ENCODE measurements at places on chromosomes 16 and 17. TPM values are rescaled to one million over a fixed set of nuclear protein-coding genes. Genes with fewer than 3 reads are reported as not detected.

Gene KRTAP9-2
- not detected for total RNA-seq

GRCh38 chr16:58509256-58510096, 5.8 kb upstream of the SETD6 start:
- no peak overlapping the region for H3K4me3 ChIP-seq
- no peak overlapping the region for H3K27ac ChIP-seq
- DNase-seq, result no peak
- H3K36me3 ChIP-seq, result no peaks in the 10 kb centered on the region
- H3K4me1 ChIP-seq, result no peaks in the 10 kb centered on the region

Gene TP53TG3C
- not detected for total RNA-seq

- DNase-seq, result no peak
- H3K36me3 ChIP-seq, result no peaks in the 10 kb centered on the region
- no peak overlapping the region for H3K4me3 ChIP-seq
- H3K27me3 ChIP-seq, result no peaks in the 10 kb centered on the region
- peaks cover 67% of the 10 kb centered on the region for H3K4me1 ChIP-seq
Observed at GRCh38 chr17:44826123-44826790, 3.8 kb downstream of the GJC1 start.

Gene XYLT1
- total RNA-seq, result 4.5 TPM

- H3K27me3 ChIP-seq, result no peaks in the 10 kb centered on the region
- H3K4me3 ChIP-seq, result no peak overlapping the region
Observed at GRCh38 chr16:26026709-26027450, 335.1 kb downstream of the HS3ST4 start.

DNA sequence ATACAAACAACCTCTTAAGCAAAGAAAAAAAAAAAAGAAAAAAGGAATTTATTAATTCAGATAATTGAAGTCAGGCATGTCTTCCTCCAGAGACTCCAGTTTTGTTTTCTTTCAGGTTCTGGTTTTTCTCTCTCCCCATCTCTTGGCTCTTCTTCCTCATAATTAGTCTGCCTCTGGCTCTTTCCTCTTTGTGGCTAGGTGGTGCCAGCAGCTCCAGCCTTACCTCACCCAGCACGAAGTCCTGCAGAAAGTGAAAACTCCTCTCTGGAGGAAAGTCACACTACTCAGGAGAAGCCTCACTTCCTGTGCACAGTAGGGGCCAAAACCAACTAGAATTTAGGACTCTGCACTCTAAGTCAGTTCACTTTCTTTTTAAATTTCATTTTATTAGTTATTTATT, 10.3 kb upstream of the NFAT5 start:
- no peaks in the 10 kb centered on the region for H3K36me3 ChIP-seq
- H3K27ac ChIP-seq, result no peak overlapping the region
- no peaks in the 10 kb centered on the region for H3K4me1 ChIP-seq
- no peaks in the 10 kb centered on the region for H3K27me3 ChIP-seq

GRCh38 chr16:57574646-57575467, 32.4 kb downstream of the ADGRG5 start:
- no peaks in the 10 kb centered on the region for H3K27me3 ChIP-seq
- H3K4me3 ChIP-seq, result no peak overlapping the region
- H3K36me3 ChIP-seq, result no peaks in the 10 kb centered on the region

GRCh38 chr17:78242024-78242742, 10.8 kb downstream of the TMEM235 start:
- H3K27ac ChIP-seq, result no peak overlapping the region
- DNase-seq, result no peak
- no peaks in the 10 kb centered on the region for H3K36me3 ChIP-seq
- no peak overlapping the region for H3K4me3 ChIP-seq
- no peaks in the 10 kb centered on the region for H3K27me3 ChIP-seq
- H3K4me1 ChIP-seq, result peaks cover 9% of the 10 kb centered on the region

GRCh38 chr17:70912716-70913485, 743.6 kb downstream of the KCNJ2 start:
- no peaks in the 10 kb centered on the region for H3K27me3 ChIP-seq
- H3K4me3 ChIP-seq, result no peak overlapping the region
- no peak overlapping the region for H3K27ac ChIP-seq
- H3K4me1 ChIP-seq, result no peaks in the 10 kb centered on the region

Gene TAC4
- not detected for total RNA-seq

Gene FBXL16
- 49.7 TPM for total RNA-seq

DNA sequence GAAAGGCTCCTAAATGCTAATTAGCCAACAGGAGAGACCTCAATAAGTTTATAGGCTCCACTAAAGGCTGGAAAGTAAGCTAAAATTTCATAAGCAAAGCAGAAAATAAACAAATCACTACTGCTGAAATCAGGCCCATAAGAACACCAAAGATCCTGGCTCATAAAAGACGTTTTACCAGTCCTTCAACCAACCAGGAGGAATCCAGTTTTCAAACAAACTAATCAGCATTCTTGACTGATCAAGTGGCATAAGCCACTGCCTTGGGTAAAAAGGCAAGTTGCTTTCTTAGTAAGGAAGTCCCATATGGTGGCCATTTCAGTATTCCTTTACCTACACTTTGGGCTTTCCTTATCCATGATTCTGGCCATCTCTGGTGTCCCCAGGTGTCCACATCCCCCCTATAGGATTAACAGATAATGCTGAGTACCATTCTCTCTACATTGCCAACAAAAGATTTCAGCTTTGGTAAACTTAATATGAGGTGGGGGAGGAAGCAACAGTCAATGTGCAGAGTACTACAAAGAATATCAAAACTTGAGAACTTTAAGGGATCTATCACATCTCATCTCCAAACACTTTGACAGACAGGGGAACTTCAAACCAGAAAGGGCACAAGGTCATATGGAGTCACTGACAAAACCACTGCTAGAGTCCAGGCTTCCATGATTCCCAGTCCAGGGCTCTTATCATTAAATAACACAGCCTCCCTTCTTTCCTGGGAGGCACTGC, 1.3 kb downstream of the TOM1L2 start:
- H3K27me3 ChIP-seq, result no peaks in the 10 kb centered on the region
- 0 out of 2 replicates have a peak overlapping the region, but pooled peaks have one; percentile 62 for H3K27ac ChIP-seq
- DNase-seq, result no peak
- H3K36me3 ChIP-seq, result no peaks in the 10 kb centered on the region
- H3K4me1 ChIP-seq, result peaks cover 11% of the 10 kb centered on the region
- H3K4me3 ChIP-seq, result peak overlapping the region; percentile 65

GRCh38 chr17:38751808-38752307, 683 bp upstream of the PSMB3 start:
- H3K4me1 ChIP-seq, result peaks cover 50% of the 10 kb centered on the region
- H3K4me3 ChIP-seq, result peak overlapping the region; percentile 99
- no peaks in the 10 kb centered on the region for H3K27me3 ChIP-seq
- peak overlapping the region; percentile 100 for H3K27ac ChIP-seq

DNA sequence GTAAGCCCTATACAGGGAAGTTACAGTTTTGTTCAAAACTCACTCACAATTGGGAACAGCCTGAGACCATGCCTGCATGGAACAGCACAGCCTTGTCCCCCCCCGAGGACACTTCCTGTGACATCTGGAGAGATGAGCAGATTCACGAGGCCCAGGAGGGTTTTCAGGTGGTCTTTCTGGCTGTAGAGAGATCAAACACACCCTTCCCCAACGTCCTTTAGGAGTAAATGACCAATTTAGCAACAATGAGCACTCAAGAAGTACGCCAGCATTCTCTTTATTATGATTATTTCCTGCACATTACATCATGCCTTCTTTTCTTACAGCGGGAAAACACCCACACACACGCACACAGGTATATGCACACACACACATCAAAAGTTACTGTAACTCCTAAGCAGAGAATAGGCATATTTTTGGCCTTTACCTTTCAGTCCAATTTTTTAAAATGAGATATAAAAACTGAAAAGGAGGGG, 39.0 kb downstream of the ADCY9 start:
- DNase-seq, result peak; percentile 48
- no peak overlapping the region for H3K4me3 ChIP-seq
- H3K36me3 ChIP-seq, result no peaks in the 10 kb centered on the region
- no peaks in the 10 kb centered on the region for H3K27me3 ChIP-seq
- peak overlapping the region; percentile 40 for H3K27ac ChIP-seq

GRCh38 chr16:10009684-10010083, 172.5 kb downstream of the GRIN2A start:
- no peak overlapping the region for H3K27ac ChIP-seq
- DNase-seq, result no peak
- H3K27me3 ChIP-seq, result peaks cover 30% of the 10 kb centered on the region
- no peak overlapping the region for H3K4me3 ChIP-seq

DNA sequence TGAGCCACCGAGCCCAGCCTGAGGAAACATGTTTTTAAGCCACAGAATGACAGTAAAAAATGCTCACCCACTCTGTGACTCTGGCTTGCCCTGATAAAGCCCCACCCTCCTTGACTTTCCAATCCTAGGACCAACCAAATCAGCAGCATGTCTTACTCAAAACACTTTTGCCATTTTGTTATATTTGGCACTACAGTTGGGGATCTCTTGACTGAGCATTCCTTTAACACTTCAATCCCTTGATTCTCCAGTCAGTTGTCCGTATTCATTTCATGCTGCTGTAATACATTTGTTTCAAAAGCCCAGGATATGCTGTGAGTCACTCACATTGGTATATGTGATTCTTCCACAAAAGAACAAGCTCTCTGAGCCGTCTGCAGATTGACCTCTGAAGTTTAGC, 8.2 kb downstream of the MYH3 start:
- no peaks in the 10 kb centered on the region for H3K36me3 ChIP-seq
- H3K4me3 ChIP-seq, result no peak overlapping the region
- no peaks in the 10 kb centered on the region for H3K27me3 ChIP-seq
- H3K27ac ChIP-seq, result no peak overlapping the region
- DNase-seq, result no peak
- H3K4me1 ChIP-seq, result no peaks in the 10 kb centered on the region

Gene NLRC3
- total RNA-seq, result 0.15 TPM

Gene SALL1
- total RNA-seq, result not detected

Gene AOC3
- 5.9 TPM for total RNA-seq

GRCh38 chr17:76843703-76844484, 24.3 kb upstream of the MGAT5B start:
- no peak overlapping the region for H3K27ac ChIP-seq
- no peaks in the 10 kb centered on the region for H3K4me1 ChIP-seq
- no peaks in the 10 kb centered on the region for H3K36me3 ChIP-seq

DNA sequence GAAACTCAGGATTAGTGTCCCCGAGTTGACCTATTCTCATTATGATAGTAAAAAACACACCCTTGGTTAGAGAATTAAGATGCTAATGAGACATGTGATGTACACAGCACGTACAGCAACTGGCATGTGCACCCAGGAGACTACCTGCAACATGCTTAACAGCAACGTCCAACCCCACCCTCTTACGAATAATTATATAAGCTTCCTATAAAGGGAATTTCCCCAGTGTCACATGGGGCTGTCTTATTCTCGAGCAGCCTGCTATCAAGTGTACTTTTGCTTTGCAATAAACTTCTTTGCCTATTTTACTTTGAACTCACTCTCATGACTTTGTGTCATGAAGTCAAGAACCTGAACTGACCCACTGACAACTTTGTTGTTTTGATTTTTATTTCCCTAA, 62.4 kb upstream of the PMFBP1 start:
- no peaks in the 10 kb centered on the region for H3K27me3 ChIP-seq
- no peaks in the 10 kb centered on the region for H3K4me1 ChIP-seq
- no peak overlapping the region for H3K27ac ChIP-seq
- H3K36me3 ChIP-seq, result no peaks in the 10 kb centered on the region
- DNase-seq, result no peak

- no peak overlapping the region for H3K4me3 ChIP-seq
- no peaks in the 10 kb centered on the region for H3K27me3 ChIP-seq
- DNase-seq, result no peak
- H3K4me1 ChIP-seq, result no peaks in the 10 kb centered on the region
- no peaks in the 10 kb centered on the region for H3K36me3 ChIP-seq
Observed at GRCh38 chr16:65413861-65414260, 292.0 kb upstream of the CDH11 start.

- H3K27ac ChIP-seq, result no peak overlapping the region
- H3K4me1 ChIP-seq, result no peaks in the 10 kb centered on the region
- H3K27me3 ChIP-seq, result peaks cover 36% of the 10 kb centered on the region
- DNase-seq, result no peak
Observed at GRCh38 chr16:50878536-50878935, 136.7 kb downstream of the CYLD start.

DNA sequence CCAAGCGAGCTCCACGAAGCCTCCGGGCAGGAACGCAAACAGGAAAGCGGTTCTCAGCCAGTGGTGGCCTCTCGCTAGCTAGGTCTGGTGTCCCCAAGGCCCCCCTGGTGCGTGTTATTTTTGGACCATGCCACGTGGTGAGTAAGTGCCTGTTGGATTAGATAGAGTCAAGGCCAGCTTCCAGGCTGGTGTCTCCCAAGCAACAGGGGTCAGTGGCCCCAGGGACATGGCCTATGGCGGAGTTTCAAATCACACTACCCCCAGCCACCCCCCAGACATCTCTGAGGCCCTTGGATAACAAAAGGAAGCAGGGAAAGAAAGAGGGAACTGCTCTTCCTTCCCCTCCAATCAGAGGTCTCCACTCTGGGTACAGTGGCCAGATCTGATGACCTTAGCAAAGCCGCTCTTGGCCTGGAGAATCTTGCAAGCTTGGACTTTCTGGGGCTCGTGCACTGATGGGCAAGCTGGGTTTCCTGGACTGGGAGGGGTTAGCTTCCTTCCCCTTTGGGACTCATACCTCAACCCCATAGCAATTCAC, 58.2 kb downstream of the MAF start:
- H3K36me3 ChIP-seq, result no peaks in the 10 kb centered on the region
- no peak overlapping the region for H3K27ac ChIP-seq
- H3K4me3 ChIP-seq, result no peak overlapping the region
- no peaks in the 10 kb centered on the region for H3K4me1 ChIP-seq
- no peak for DNase-seq

DNA sequence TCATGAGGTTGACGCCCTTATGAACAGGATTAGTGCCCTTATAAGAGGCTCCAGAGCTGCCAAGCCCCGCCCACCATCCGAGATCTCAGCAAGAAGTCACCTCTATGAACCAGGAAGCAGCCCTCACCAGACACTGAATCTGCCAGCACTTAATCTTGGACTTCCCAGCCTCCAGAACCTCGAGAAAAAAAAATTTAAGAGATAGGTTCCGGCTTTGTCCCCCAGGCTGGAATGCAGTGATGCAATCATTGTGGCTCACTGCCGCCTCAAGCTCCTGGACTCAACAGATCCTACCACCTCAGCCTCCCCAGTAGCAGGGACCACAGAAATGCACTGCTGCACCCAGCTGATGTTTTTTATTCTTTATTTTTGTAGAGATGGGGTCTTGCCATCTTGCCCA, 22.5 kb upstream of the ADCY9 start:
- peaks cover 27% of the 10 kb centered on the region for H3K4me1 ChIP-seq
- no peak overlapping the region for H3K27ac ChIP-seq
- no peak for DNase-seq
- no peaks in the 10 kb centered on the region for H3K36me3 ChIP-seq
- H3K27me3 ChIP-seq, result no peaks in the 10 kb centered on the region

GRCh38 chr16:14310519-14310991, 239.4 kb downstream of the MRTFB start:
- no peaks in the 10 kb centered on the region for H3K36me3 ChIP-seq
- H3K4me3 ChIP-seq, result no peak overlapping the region
- no peaks in the 10 kb centered on the region for H3K27me3 ChIP-seq
- peak overlapping the region; percentile 74 for H3K27ac ChIP-seq
- no peak for DNase-seq

DNA sequence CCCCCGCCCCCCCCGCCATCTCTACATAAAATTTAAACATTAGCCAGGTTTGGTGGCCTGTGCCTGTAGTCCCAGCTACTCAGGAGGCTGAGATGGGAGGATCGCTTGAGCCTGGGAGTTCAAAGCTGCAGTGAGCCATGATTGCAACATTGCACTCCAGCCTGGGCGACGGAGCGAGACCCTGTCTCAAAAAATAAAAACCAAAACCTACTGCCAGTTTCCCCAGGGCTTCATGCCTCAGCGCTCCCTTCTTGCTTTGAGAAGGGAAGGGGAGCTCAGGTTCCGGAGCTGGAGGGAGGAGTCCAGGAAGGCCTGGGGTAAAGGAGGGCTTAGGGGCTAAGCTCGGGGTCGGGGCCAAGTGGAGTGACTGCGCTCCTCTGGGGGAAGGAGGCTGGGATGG, 20.5 kb downstream of the PLCD3 start:
- H3K4me3 ChIP-seq, result no peak overlapping the region
- H3K27me3 ChIP-seq, result no peaks in the 10 kb centered on the region
- peaks cover 13% of the 10 kb centered on the region for H3K36me3 ChIP-seq
- 0 out of 2 replicates have a peak overlapping the region, but pooled peaks have one; percentile 28 for H3K27ac ChIP-seq
- H3K4me1 ChIP-seq, result peaks cover 10% of the 10 kb centered on the region
- DNase-seq, result no peak
